NCI-H2227 treated with DMSO at 0.1 percent for 48 hours (cell line): ENCODE measurements at places on chromosomes 2 and 18.

DNA sequence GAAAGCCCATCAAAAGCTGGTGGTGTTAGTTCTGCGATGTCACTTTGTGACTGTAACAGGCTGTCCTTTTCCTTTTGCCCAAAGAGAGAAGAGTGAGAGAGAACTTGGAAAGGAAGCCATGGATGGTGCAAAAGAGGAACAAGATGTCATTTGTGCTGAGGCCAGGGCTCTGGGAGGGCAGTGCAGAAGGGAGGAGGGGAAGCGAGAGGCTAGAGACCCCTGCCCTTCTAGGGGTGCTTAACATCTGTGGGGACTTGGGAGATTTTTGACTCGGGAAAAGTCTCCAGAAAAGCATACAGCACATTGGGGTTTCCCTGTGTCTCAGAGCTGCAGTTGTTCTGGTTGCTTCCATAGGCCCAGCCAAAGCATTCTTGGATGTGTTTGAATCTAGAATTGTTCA lies 49.6 kb downstream of the ZBTB7C start:
- DNase-seq = no peak

- peak; percentile 11 for DNase-seq
Observed at GRCh38 chr2:110904116-110904778, 171.9 kb downstream of the ACOXL start.

- DNase-seq = no peak
Observed at GRCh38 chr2:30250421-30250820, 19.1 kb downstream of the LBH start.

DNA sequence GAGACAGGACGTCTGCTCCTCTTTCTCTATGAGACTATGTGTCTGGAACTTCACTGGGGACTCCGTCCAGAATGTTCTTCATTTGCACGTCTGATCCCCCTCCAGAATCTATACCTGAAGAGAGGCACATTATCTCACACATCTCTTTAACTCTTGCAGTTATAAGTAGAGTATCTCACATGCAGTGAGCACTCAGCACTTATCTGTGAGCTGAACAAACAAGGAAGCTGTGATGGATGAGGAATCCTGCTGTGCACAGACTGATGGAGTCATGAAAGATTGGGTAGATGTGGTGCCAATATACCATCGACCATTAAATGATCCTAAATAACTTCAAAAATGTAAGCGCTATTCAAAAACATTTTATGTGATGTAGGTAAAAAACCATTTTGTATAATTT lies 888.3 kb upstream of the CELF4 start:
- no peak for DNase-seq

DNA sequence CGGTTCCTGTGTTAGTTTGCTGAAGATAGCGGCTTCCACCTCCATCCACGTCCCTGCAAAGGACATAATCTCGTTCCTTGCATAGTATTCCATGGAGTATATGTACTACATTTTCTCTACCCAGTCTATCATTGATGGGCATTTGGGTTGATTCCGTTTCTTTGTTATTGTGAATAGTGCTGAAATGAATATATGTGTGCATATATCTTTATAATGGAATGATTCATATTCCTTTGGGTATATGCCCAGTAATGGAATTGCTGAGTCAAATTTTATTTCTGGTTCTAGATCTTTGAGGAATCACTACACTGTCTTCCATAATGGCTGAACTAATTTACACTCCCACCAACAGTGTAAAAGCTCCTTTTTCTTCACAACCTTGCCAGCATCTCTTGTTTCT lies 255.4 kb upstream of the CDH2 start:
- DNase-seq = no peak

DNA sequence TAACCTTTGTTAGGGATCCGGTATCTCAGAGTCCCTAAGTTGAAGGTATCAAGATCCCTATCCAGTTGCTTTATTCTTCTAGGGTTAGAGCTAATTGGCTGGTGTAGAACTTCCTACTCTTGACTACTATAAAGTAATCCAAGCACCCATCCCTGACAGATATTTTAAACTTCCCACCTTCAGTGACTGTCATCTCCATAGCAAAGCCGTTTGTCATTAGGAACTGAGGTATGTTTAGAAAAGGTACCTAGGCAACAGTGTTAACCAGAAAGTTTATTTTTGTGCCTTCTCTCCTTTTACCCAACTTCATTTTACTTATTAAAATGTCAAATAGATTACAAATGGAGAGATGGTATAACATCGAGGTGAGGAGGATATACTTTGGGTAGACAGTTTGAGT lies 4.5 kb downstream of the FAM117B start:
- DNase-seq = no peak

GRCh38 chr2:170524828-170525565 lies 190.1 kb upstream of the SP5 start:
- DNase-seq = no peak
